ENCODE measurements at places on chromosomes 1 and 21.

DNA sequence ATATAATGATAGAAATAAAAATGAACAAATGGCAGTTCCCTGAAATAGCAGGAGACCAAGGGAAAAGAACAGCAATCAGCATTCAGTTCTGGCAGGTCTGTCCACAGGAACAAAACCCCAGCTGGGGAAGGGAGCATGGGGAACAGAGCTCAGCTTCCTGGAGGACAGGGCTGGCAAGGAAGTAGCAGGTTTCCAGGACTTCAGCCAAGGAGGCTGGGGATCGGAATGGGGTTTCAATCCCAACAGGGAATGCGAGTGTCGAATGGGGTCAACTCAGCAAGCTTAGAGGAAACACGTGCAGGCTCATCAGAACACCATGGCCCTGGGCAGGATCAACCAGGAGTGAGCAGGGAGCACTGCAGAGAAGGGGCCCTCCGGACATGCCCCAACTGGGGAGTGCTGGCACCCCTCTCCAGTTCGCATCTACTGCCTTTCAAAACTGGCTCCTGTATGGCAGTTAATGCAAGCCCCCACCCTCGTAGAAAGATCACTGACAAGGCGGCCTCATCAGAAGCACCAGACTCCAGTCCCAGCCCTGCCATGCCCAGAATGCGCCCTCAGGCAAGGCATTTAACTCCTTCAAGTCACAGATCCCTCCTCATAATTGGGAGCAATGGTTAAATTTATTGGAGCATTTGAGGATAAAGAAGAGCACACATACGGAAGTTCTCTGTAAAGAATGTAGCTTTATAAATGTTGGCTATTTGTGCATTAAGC lies 72.4 kb downstream of the SEC16B start:
- no peak for DNase-seq

- peak; percentile 46 for DNase-seq
Measured at GRCh38 chr1:235079443-235080296, 49.0 kb downstream of the TOMM20 start.

DNA sequence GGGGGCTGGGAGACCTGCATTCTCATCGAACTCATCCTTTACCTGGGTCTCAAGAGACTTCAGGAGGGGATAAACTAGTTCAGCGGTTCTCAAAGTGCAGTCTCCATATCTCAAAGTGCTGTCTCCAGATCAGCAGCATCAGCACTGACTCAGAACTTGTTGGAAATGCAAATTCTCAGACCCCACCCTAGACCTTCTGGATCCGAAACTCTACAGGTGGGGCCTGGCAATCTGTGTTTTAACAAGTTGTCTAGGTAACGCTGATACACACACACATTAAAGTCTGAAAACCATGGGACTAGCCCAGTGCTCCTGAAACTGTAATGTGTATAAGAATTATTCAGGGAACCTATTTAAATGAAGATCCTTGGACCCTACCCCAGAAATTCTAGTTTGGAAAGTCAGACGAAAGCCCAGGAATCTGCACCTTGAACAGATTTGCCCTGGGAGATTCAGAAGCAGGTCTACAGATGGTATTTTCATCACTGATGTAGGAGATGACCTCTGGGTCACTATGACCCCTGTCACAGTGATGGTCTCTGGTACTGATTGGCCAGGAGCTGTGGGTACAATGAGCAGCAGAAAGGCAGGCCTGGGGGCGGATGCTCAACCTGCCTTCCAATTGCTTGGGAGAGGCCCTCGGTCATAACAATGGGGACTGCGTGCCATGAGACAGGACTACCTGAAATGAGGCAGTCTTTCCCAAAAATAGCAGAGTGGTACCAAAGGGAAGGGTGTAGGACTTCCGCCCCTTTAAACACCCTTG lies 127.2 kb downstream of the FAM78B start:
- DNase-seq = no peak

DNA sequence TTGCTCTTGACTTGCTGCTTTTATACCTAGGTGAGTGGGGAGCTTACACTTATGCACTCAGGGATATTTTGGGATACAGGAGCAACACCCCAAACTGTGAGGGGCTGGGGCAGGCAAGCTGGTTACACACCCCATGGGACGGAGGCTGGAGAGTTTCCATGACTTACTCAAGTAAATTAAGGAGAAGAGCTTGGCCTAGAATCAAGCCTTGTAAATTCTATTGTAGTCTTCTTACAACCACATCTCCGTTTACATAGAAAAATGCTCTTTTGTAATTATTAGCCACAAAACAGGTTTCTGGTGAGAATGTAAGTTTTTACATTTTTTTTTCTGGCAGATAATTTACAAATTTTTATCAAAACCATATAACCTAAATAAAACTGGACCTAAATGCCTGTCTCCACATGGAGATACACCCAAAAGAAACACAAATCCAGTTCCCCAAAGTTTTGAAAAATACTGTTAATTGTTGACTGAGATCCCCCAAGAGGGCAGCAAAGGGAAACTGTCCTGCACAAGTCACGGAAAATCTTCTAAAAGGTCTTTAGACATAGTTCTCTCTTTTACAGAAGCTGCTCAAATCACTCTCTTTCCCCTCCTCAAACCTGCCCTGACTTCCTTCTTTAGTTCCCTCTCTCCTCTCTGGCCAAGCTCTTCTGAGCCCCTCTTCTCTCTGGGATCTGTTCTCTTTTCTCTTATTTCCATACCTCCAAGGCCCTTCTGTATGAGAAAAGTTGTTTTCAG lies 134.0 kb downstream of the HIVEP3 start:
- no peak for DNase-seq

- no peak for DNase-seq
Measured at GRCh38 chr1:3009556-3009955, 11.7 kb upstream of the ACTRT2 start.

DNA sequence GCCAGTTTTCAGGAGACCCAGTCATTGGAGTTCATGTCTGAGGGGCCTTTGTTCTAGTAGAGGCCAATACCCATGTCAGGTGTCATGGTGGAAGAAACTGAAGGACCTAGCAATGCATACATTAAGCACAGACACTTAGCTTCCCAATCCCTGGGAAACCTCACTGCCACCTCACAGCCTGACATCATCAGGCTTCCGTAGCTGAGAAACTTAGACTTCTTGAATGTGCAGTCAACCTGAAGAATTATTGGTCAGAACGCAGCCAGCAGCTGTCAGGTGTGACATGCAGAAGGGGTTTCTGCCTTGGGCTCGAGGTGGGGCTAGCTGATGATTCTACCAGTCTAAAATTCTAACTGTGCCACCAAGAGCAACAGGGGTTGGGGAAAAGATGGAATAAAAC lies 1.9 kb upstream of the ITPKB start:
- DNase-seq = no peak

- no peak for DNase-seq
Measured at GRCh38 chr1:17630986-17631385, 91.5 kb downstream of the ARHGEF10L start.

GRCh38 chr1:80218112-80218511 lies 1211.6 kb upstream of the ADGRL4 start:
- DNase-seq = no peak

GRCh38 chr1:75725266-75725665 lies 757 bp downstream of the ACADM start:
- no peak for DNase-seq

GRCh38 chr1:25810341-25811299 lies 9.1 kb upstream of the MTFR1L start:
- DNase-seq = peak; percentile 89

DNA sequence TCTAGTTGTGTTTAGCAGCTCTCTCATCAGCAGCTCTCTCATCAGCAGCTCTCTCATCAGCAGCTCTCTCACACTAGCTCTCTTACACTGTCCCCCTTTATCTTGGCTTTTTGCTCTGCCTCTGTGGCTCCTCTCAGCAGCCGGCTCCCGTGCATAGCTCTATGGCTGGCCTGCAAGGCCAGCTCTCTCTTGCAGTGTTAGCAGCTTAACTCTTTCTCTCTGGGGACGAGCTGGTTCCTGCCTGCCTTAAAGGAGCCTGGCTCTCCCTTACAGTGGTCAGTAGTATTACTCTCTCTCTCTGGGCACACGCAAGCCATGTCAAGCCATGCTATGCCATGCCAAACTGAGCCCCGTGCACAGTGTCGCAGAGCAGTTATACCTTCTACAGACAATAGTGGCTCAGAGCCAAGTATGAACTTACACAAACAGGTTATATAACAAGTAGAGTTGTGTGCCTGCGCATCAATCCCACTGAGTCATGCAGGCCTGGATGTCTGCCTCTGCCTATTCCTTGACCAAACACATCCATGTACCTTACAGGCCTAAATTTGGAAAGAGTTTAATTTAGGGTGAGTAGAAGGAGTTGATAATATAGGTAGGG lies 295.9 kb downstream of the TPR start:
- DNase-seq = no peak

DNA sequence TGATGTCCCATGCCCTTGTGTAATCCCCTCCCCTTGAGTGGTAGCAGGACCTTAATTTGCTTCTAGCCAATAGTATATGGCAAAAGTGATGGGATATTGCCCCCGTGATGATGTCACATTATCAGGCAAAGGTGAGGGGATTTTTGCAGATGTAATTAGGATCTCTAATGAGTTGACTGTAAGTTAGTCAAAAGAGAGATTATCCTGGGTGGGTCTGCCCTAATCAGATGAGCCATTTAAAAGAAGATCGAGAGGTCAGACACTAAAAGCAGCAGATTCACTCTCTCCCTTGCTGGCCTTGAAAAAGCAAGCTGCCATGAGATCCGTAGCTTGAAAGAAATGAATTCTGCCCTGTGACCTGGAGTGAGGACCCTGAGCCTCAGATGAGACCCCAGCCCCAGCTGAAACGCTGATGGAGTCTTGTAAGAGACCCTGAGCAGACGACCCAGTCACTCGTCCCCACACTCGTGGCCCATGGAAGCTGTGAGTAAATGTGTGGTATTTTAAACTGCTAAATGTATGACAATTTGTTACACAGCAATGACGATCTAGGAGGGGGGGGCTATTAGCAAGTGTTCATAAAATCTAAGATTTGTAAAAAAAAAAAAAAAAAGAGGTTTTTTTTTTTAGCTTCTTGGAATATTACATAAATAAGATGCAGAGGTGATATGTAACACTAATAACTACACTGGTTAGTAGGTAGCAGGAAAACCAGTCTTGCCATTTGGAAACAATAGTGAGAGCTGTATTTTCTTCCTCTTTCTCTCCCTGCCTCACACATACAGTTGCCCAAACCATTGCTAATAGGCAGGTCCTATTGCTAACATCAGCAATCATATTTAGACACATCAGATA lies 50.3 kb upstream of the TARBP1 start:
- no peak for DNase-seq

DNA sequence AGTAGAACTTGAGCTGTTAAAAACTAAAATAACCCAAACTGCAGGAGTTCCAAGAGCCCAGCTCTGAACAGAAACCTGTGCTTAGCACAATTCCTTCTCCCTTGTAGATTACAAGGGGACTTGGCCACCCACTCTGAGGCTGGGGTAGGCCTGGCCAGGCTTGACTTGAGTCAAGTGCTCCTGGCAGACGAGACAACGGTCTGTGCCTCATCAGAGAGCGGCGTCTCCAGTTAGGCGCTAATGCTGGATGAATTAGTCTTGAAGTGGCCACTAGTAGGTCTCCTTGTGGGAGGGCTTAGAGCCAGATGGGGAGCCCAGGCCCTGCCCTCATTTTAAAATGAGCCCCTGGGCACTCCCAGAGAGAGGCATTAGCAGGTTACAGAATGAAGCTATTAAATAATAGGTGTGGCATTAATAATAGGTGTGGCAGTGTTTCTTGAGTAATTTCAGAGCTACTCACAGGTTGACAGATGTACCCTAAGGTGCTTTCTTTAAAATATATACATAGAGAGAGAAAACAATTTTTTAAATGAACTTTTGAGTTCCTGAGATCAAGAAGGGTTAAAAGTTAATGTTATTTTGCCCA lies 1.1 kb downstream of the EEIG2 start:
- DNase-seq = peak; percentile 68

GRCh38 chr1:178342745-178343144 lies 154.0 kb downstream of the CLEC20A start:
- no peak for DNase-seq

- no peak for DNase-seq
Measured at GRCh38 chr1:116408193-116408592, 35.1 kb downstream of the ATP1A1 start.

- no peak for DNase-seq
Measured at GRCh38 chr1:34976384-34977209, 8.6 kb downstream of the TMEM35B start.

- DNase-seq = no peak
Measured at GRCh38 chr1:22255341-22256212, 112.7 kb upstream of the WNT4 start.

All from activated T-cell treated with anti-CD3 and anti-CD28 coated beads, Interleukin-2, amount 50 U/mL, for 48 hours (primary cell).